ENCODE measurements at places on chromosomes 6 and 20.

DNA sequence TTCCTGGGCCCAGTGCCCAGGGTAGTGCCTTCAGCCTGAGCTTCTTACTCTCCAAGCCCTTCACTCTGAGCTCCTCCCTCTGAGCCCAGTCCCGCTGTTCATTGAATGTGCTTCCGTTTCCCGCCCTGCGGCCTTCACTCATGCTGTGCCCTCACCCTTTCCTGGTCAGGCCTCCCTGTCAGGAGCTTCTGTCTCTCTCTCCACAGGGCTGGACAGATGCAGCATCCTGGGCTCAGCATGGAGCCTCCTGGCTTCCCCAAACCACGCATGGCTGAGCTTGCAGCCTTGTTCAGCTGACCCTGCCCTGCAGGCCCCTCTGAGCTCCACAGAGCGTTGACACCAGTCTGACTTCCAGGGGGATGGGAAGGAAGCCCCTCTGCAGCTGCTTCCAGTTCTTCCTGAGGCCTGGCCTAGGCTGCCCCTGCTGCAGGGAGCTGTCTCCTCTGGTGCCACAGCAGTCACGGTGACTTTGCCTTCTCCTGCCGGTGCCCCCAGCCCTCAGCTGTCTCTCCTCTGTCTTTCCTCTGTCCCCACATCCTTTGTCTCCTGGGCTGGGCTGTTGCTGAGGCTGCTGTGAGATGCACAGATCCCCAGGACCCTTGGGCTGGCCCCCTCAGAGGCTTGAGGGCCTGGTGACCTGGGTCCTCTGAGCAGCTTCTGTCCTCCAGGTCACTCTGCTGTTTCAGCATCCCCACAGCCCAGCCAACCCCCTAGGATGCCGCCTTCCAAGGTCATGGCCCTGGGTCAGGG lies 7.9 kb upstream of the MYT1 start:
- DNase-seq, result no peak

DNA sequence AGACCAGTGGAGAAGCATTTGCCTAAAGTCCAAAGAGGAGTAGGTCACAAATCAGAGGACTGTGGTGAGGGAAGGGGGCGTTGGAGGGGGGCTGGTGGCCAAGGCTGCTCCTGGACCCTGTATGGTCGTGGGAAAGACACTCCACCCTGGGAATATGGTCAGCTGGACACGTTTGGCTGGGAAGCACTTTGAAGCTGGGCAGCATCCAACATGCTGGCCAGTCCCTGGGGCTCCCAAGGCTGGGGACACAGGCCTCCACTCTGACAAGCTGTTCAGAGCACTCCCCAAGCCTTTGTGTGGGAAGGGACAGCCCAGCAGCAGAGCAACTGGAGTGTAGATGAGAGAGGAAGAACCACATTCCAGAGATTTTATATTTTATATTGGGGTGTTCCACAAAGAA lies 203.2 kb downstream of the ANKRD60 start:
- no peak for DNase-seq

- no peak for DNase-seq
Measured at GRCh38 chr6:165662041-165662748, 846 bp downstream of the PDE10A start.

DNA sequence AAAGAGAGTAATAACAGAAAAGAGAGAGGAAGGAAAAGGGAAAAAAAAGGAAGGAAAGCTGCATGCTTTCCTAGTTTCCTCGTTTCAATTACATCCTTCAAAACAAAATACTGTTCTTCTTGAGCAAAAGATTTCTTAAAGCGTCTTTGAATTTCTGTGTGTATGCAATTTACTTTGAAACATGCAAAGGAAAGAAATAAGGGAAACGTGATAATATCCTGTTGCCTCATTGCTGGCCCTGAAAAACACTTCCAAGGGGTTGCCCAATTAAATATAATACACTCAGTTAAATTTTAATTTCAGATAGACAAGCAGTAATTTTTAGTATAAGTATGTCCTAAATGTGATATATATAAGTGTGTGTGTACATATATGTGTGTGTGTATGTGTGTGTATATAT lies 51.2 kb upstream of the TPD52L1 start:
- no peak for DNase-seq

- DNase-seq, result no peak
Measured at GRCh38 chr6:76861403-76861802, 601.9 kb downstream of the HTR1B start.

DNA sequence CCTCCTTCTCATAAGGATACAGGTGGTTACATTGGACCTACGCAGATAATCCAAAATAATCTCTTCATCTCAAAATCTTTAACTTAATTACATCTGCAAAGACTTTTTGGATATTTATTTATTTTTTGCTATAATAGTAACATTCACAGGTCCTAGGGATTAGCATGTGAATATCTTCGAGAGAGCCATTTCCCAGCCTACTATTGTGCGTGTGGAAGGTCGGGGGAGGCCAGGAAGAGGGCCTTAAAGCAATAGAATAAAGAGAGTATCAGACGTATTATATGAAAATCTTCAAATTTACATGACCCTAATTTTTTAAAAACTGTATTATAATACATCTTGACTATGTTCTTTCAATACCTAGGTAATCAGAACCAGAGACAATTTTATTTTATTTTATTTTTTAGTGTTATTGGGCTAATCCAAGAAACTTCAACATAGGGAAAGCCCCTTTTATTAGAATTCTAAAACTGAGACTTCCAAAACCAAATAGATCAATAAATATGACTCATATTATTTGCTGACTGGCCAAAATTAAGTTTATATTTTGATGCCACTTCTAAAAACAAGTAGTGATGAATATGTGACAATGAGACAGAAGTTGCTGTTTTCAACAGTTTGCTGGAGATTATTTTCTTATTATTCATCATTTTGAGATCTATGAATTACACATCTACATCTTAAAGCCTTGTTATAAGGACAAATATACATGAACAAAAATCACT lies 536.1 kb downstream of the NKAIN2 start:
- DNase-seq, result no peak

Measured in HCEC 1CT (cell line).